Activated naive CD4-positive, alpha-beta T cell treated with anti-CD3 and anti-CD28 coated beads, Interleukin-2, amount 50 U/mL, for 72 hours (primary cell): ENCODE measurements at places on chromosomes 7 and 10. TPM values are rescaled to one million over a fixed set of nuclear protein-coding genes. Genes with fewer than 3 reads are reported as not detected.

The COPG2 gene
- total RNA-seq: 28.0 TPM

The KCP gene
- 0.16 TPM for total RNA-seq

The EPHB6 gene
- total RNA-seq: 16.0 TPM

The INA gene
- total RNA-seq: 0.27 TPM

The RBM17 gene
- total RNA-seq: 141 TPM

The MYH16 gene
- 0.11 TPM for total RNA-seq
